ENCODE measurements at places on chromosomes 12 and 14. TPM values are rescaled to one million over a fixed set of nuclear protein-coding genes. Genes with fewer than 3 reads are reported as not detected.

TAS2R20 gene
- 0.46 TPM for total RNA-seq

- DNase-seq: no peak
These were observed 179.4 kb downstream of the EFCAB11 start for GRCh38 chr14:89775151-89775550.

- DNase-seq: no peak
These were observed 42.4 kb upstream of the EMP1 start for GRCh38 chr12:13154027-13154538.

DNA sequence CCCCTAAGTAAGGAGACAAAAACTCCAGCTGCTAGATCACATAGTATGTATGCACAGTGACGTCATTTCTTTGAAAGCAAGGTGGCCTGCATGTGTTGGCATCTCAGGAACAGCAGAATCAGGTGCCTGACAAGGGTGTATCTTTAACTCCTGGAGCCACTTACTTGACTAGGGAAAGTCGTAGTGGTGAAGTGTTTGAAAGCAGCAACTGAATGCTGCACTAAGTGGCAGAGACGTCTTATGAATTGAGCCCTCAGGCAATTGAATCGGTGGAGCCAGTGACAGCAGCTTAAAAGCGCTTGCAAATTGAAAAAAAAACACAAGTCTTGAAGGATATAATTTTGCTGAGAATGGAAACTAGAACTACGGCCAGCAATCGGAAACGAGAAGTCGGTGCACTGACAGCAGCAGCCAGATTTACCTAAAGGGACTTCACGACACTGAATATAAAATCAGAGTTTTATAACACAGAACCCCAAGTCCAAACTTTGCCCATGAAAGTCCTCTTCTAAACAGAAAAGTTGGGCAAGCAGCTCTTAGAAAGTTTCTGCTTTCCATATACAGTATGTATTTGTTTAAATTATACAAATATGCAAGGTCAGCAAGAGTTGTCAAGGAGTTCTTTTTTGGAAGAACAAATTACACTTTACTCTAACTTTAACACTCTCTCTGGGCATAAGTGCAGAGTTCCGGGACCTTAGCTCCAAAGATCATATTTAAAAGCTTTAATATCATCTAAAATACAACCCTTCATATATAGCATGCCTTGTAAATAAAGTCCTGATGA is 1.1 kb downstream of the IGF1 start:
- no peak for DNase-seq

- DNase-seq: no peak
These were observed 125.8 kb upstream of the TMPO start for GRCh38 chr12:98389593-98389992.

GRCh38 chr12:754851-755562 is 2.6 kb downstream of the WNK1 start:
- DNase-seq: no peak

DNA sequence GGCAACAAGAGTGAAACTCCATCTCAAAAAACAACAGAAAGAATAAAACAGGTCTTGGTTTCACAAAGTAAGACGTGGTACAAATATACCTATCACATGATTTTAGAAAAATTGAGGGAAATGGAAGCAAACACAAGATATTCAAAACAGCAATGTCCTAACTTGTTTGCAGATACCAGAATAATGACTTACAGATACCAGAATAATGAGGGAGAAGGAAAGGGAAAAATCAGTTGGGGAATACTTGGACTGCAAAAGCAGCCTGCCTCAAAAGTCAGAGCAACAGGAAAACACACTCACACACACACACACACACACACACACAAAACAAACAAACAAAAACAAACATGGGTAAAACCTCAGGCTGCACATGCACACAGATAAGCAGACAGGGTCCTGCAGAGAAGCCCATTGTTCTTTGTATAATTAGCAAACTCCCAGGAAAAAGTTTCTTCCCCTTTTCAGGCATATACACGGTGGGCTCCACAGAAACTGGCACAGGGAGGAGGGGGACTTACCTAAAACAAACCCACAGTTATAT is 65.7 kb upstream of the CAPRIN2 start:
- no peak for DNase-seq
